Gastroesophageal sphincter (tissue), 4 donors: ENCODE measurements at places on chromosomes 11 and 22. TPM values are rescaled to one million over a fixed set of nuclear protein-coding genes. Genes with fewer than 3 reads are reported as not detected.

The NPAS4 gene
- 0.93 TPM for total RNA-seq

The LMNTD2 gene
- total RNA-seq: 2.1 TPM

The CRY2 gene
- 38.8 TPM for total RNA-seq

The NECTIN1 gene
- total RNA-seq: 2.6 TPM

The IGLL1 gene
- not detected for total RNA-seq

The SYCE3 gene
- not detected for total RNA-seq

The SLC37A4 gene
- total RNA-seq: 11.5 TPM

The ZNF215 gene
- 0.54 TPM for total RNA-seq

The RTL10 gene
- 6.6 TPM for total RNA-seq

The NXF1 gene
- 57.9 TPM for total RNA-seq

The INSC gene
- total RNA-seq: 11.4 TPM

The B3GAT1 gene
- total RNA-seq: 0.08 TPM
